ENCODE measurements at places on chromosomes 3 and 15.

DNA sequence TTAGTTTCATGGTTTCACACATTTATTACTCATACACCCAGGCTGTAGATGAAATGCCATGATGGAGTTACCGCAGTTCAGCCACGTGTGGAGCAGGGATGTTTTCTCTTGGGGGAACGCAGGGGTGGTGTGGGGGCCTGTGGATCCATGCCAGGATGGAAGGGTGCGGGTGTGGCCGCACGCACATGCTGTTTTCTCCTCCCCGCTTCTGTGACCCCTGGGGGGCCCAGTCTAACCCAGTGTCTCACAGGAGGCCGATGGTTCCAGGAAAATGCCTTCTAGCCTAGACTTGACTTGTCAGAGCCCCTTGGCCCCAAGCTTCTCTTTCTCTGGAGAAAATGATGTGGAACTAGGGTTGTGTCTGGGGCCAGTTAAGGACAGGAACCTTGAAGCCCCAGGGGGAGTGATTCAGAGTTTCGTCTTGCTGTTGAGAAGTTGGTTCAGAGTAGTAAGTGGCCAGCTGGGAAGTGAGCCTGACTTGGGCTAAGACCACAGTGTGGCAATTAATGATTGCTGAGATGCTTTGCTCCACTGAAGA, 240.4 kb upstream of the BHLHE40 start:
- peak; percentile 98 for DNase-seq

DNA sequence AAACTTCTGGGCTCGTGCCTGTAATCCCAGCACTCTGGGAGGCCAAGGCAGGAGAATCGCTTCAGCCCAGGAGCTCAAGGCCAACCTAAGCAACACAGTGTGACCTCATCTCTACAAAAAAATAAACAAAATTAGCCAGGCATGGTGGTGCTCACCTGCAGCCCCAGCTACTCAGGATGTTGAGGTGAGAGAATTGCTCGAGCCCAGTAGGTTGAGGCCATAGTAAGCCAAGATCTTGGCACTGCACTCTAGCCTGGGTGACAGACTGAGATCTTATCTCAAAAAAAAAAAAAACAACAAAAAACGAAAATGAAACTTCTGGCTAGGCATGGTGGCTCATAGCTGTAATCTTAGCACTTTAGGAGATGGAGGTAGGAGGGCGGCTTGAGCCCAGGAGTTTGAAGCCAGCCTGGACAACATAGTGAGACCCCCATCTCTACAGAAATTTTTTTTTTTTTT, 53.7 kb downstream of the PIK3CB start:
- DNase-seq, result no peak

DNA sequence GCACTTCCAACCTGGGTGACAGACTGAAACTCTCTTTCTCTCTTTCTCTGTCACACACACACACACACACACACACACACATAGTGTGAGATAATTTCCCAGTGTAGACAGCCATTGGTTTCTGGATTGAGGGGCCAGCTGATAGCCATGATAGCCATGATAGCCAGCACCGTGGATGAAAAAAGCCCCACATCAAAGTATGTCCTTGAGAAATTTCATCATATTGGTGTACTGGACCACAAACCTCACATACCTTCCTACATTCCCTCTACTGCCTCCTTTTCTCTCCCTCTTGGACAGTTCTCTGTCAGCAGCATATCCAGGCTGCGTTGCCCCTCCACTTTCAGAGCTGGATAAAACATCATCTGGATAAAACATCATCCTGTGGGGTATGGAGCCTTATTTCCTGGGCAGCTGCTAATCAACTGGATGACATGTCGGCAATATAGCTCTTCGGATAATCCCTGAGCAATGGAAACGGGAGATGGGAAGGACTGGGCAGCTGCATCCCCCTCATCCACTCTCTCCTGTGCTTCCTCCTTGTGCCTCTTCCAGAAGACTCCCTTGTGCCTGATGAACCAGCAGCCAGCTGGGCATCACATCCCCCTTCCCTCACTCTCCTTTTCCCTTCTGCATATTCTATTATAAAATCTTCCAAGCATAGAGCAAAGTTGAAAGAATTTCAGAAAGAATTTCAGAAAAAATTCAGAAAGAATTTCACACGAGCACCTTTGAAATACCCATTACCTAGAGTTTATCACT, 39.3 kb downstream of the GRK7 start:
- no peak for DNase-seq

GRCh38 chr3:50652709-50653108, 22.0 kb upstream of the DOCK3 start:
- DNase-seq, result peak; percentile 43

DNA sequence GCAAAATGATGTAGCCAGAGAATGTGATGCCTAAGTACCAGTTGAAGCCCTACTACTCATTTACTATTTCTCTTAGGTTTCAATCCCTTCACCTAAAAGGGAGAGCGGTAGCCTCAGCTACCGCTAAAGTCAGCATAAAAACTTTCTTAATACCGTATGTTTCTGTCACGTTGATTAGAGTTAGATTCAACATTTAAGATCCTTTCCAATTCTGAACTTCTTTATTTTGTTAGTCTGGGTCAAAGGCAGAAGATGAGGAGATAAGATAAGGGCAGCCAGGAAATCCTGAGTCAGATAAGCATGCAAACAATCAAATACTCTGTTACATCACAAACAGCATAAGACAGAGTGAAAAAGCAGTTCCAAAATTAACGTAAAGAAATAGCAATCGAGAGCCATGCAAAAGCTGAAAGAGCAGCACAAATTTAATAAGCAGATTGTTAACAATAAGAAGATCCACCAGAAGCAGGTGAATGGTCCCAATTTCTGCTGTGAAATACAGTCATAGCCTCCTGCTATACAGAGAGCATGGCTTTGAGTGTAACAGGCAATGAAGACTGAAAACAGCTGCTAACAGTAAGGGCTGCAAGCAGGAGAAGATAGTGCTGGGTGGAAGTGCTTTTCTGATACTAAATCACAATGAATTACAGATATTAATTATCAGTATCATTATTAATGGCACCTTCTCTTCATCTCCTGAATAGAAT, 3.0 kb downstream of the TMEM207 start:
- DNase-seq, result no peak

Measured in renal cortical epithelial cell (primary cell).